ENCODE measurements at places on chromosomes 3 and 15. TPM values are rescaled to one million over a fixed set of nuclear protein-coding genes. Genes with fewer than 3 reads are reported as not detected.

DNA sequence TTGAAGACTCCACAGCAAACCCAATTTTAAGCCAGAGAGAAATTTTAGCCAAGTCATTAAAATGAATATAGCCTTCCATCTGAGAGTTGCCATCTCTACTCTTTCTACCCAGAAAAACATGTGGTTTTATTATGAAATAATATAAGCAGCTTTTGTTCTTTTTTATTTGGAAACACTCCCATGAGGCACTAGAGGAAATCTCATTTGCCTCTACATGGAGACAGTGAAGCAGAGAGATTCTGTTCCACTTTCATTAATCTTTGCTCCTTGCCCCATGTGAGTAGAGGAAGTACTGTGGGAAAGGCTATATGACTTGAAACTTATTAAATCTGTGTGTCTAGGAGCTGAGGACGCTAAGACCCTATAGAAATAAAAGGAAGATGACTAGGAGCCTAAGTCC, 111.1 kb downstream of the P3H2 start:
- DNase-seq, result no peak

DNA sequence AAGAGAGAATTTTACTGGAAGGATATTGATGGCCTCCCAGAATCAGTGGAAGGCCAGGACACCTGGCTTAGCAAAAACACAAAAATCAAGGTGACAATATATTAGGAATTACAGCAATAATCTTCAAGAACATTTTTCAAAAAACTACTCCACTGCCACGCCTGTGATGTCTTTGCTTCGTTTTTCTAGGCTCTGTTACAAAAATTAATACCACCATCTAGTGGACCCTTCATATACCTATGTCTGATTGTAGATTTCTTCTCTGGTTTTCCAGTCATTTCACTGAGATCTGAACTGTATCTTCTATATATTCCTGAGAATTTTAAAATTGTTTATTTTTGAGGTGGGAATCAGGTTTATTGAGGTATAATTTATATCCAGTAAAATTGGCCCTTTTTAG, 5.6 kb upstream of the SLC33A1 start:
- no peak for DNase-seq

GRCh38 chr15:98865397-98866339, 141.9 kb downstream of the PGPEP1L start:
- DNase-seq, result peak; percentile 60

DNA sequence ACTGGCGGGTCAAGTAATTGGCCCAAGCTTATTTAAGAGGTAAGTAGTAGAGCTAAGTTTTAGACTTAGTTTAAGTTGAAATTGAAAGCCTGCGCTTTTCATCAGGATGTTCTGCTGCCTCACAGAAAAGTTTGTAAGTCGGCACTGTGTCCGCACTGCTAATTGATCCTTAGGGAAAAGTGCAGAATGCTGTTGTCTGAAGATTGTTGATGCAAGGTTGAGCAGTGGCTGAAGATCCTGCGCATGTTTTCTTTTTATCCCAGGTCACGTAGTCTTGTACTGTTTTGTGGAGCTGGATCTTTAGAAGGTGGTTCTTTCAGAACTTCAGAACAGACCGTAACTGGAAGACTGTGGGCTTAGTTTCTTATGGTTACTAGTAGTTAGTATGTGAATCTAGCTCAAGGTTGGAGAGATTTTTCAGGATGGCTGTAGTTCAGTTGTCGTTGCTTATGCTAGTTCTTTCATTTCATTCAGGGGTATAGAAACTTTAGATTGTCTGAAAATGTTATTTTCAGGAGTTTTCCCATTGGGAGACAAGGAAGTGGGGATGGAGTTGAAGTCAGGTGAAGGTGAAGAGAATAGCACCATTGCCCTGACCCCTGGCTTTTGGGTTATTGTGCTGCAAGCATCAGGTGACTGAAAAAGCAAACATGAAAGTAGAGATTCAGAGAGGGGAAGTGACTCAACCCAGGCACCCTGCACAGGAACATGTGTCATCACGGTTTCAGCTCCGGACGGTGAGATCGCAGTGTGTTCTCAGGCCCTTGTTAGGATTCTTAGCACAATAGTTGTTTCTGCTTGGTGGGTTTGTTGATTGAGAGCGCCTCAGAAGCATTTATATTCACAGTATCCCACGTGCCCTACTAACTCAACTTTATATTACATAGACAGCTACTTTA, 32.8 kb downstream of the AKAP13 start:
- DNase-seq, result peak; percentile 43

DNA sequence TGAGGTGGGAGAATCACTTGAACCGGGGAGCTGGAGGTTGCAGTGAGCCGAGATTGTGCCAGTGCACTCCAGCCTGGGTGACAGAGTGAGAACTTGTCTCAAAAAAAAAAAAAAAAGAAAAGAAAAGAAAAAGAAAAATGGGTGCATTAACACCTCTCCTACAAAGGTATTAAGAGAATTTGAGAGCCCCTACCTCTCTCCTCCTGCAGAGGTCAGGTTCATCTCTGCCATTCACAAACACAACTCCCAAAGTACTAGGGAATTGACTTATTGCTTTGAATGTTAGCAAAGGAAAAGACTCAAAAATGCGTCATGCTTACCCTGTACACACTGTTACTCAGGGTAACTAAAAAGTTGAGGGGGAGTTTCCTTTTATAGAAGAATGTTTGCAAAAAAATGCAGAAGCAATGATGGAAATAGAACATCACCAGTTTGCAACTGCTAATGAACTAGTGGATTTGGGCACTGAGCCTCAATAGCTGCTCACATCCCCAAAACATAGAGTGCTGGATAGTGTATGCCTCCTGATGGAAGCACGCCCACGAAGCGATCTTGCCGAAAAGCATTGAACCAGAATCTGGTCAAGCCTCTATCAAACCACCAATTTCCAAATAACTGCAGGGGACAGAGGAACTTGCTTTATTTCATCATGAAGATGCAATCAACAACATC, 15.5 kb upstream of the LYZL4 start:
- DNase-seq, result no peak

DNA sequence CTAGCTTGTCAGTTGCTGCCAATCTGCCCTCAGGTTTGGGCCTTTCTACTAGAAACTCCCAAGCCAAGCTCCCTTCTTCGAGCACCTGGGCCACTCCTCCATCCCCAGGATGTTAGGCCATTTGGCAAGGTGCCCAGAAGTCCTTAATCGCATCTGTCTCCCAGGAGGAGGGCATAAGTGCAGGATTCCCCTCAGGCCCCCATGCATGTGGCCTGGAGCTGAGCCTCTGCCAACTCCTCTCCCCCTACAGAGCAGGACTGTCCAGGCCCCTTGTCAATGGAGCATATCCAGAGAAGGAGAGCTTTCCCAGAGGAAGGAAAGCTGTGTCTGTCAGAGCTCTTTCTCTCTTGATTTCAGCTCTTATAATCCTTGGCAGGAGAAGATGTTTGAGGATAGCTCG, 182.6 kb upstream of the ROPN1 start:
- DNase-seq, result no peak

- DNase-seq, result no peak
These were observed 33.1 kb downstream of the PTX3 start for GRCh38 chr3:157469561-157470294.

- DNase-seq, result no peak
These were observed 43.0 kb upstream of the MUC4 start for GRCh38 chr3:195854628-195855294.

DNA sequence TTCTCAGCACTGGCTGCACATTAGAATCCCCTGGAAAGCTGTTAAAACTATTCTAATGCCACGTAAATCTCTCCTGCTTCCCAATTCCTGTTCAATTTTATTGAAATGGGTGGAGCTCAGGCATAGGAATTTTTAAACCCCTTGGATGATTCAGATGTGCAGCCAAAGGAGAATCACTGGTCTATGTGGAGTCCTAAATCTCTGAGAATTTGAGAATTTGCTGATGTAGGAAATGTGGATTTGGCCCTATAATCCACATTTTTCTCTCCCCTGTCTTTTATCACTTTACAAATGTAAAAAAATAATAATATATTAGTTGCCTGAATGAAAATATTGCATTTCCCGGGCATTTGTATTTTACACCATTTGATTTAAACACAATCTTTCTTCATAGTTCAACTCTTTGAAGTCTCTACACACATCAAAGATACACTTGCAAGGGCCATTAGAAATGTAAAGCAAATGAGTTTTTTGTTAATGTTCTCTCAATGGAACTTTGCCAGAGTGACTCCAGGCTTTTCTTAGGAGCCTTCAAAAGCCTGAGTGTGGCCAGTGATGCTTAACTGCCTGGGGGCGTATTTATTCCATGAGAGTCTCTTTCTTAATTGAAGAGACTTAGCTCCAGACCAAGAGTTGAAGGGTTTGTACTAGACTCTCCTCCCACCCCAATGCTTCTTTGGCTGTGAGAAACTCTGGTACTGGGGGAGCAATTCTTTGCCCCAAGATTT, 48.8 kb upstream of the PTX3 start:
- DNase-seq, result no peak

GRCh38 chr3:105118905-105119304, 247.8 kb upstream of the ALCAM start:
- no peak for DNase-seq

GRCh38 chr15:60130398-60130797, 126.3 kb downstream of the FOXB1 start:
- no peak for DNase-seq

DNA sequence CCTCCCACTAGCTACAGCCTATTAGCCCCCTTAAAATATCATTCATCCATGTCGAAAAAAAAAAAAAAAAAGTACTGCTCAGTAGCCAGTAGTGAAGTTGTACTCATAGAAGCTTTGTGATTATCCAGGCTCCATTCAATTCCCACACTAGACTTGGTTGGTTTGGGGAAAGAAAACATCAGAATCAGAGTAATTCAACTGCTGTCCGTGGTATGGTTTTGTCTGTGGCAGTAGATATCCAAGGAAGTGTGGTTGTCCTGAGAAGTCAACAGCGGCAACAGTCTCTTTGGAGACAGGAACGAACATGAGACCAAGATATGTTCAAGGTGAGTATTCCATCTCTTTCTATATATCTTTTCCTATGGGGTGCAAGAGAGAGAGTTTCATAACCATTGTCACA, 99.2 kb downstream of the GOLIM4 start:
- no peak for DNase-seq

DNA sequence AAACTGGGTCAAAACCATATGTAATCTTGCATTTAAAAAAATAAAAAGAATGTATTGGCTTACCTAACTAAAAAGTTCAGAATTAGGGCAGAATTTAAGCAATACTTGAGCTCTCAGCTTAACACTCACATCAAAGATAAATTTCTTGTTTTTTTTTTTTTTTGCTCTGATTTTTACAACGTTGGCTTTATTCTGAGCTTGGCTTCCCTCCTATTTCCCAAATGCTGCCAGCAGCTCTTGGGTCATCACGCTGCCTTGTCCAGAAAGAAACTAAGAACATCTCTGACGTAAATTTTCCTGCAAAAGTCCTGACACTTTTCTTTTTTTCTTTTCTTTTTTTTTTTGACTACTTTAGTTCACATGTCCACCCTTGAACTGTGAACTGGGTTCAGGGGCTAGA, 150.6 kb upstream of the TGFBR2 start:
- no peak for DNase-seq

- DNase-seq, result no peak
These were observed 32.0 kb downstream of the APBA2 start for GRCh38 chr15:28917791-28918140.

DNA sequence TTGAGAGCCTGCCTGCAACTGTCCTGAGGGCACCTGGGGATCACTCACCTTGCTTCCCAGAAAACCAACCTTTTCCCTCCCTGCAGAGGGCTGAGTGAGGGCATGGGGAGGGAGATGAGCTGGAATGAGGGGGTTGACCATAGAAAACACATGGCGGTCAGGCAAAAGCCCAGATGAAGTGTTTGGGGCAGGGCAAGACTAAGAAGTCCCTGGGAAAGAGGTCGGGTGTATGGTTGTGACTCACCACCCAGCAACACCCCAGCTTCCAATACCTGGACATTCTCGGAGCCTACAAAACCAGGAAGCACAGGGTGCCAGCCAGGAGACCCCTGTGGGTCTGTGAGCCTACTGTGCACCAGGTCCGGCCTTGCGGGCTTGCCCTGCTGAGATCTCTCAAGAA, 95.3 kb upstream of the ATP2B2 start:
- DNase-seq, result no peak

DNA sequence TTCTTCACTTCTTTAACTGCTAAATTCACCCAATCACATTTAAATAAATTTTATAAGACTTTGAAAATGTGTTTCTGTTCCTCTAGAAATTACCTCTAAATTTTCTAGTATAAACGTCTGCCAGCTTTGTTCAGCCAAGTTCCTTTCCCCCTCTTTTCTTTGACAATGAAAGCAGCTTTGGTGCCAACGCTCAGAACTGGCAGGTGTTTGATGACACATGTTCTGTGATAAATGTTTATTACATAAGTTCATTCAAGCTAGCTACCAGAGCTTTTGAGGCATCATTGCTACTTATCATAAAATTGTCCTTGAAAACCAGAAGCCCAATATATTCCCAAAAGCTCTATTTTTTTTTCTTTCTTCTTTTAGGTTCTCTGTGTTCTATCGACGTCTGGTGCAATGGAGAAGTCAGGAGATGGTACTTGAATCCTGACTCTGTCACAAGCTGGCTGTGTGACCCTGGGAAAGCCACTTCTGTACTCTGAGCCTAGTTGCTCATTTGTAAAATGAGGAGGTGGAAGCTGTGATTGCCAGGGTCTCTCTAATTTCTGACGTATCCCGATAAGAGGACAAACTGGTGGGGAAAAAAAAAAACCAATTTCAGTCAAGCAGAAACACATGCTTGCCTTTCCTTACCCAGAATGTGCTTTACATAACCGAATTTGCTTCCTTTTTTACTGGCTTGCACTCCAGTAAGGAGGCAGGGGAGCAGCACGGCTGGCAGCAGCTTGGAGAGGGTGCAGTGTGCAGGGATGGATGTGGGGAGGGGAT, 187.1 kb upstream of the LPP start:
- DNase-seq, result no peak

DNA sequence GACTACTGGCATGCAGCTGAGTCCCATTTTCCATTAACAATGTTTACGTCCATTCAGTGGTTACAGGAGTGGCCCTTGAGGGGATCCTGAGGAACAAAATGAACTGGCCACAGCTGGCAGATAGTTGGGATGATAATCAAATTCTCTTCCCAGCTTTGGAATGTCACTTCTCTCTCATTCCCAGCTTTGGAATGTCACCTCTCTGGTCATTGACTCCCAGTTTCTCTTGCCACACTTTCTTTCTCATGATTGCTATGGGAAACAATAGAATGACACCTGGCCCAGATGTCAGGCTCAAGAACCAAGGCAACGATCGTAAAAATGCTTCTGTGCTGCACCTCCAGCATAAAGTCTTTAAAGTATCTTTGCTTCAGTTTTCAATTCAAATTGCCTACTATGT, 34.0 kb downstream of the ATP13A4 start:
- no peak for DNase-seq

- no peak for DNase-seq
These were observed 170.7 kb downstream of the TIGIT start for GRCh38 chr3:114464548-114464947.

- DNase-seq, result no peak
These were observed at the start of gene COL8A1 for GRCh38 chr3:99638167-99638948. Gene COL8A1 (plus strand): TSS chr3:99638594. CDS start chr3:99790683, 152,089 bp downstream.

UACA gene
- polyA plus RNA-seq, result 0.38 TPM

TNFAIP8L3 gene
- not detected for polyA plus RNA-seq

ATP13A5 gene
- polyA plus RNA-seq, result not detected

IL17RE gene
- not detected for polyA plus RNA-seq

RAB27A gene
- 17.6 TPM for polyA plus RNA-seq

STRC gene
- polyA plus RNA-seq, result not detected

GOLGA8S gene
- polyA plus RNA-seq, result not detected

GPR62 gene
- not detected for polyA plus RNA-seq

MB21D2 gene
- polyA plus RNA-seq, result 3.2 TPM

DLEC1 gene
- 0.41 TPM for polyA plus RNA-seq

NDN gene
- polyA plus RNA-seq, result 0.21 TPM

HRH1 gene
- not detected for polyA plus RNA-seq

SLC12A8 gene
- 0.12 TPM for polyA plus RNA-seq

SYNPR gene
- not detected for polyA plus RNA-seq

TRANK1 gene
- 45.2 TPM for polyA plus RNA-seq

CPNE9 gene
- polyA plus RNA-seq, result not detected

NOP10 gene
- 335 TPM for polyA plus RNA-seq
